ENCODE measurements at places on chromosomes 4 and X.

- no peak for DNase-seq
These were observed 67.1 kb upstream of the HGFAC start for GRCh38 chr4:3374667-3375066.

DNA sequence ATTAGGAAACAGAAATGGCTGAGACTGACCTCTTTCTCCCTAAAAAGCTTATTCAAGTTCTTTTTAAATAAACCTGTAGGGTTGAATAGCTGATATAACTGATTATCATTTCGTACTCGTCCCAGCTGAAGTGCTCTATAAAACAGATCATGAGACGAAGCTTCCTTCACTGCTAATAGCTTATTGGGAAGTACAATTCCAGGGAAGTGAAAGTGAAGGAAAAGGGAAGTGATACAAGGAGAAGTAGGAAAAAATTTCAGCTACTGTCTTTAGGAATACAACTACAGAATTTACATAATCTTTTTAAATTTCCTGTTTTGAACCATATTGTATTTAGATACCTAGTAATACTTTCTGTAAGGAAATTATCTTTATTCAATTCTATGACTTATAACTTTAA is 103.0 kb downstream of the SNCA start:
- DNase-seq = no peak

DNA sequence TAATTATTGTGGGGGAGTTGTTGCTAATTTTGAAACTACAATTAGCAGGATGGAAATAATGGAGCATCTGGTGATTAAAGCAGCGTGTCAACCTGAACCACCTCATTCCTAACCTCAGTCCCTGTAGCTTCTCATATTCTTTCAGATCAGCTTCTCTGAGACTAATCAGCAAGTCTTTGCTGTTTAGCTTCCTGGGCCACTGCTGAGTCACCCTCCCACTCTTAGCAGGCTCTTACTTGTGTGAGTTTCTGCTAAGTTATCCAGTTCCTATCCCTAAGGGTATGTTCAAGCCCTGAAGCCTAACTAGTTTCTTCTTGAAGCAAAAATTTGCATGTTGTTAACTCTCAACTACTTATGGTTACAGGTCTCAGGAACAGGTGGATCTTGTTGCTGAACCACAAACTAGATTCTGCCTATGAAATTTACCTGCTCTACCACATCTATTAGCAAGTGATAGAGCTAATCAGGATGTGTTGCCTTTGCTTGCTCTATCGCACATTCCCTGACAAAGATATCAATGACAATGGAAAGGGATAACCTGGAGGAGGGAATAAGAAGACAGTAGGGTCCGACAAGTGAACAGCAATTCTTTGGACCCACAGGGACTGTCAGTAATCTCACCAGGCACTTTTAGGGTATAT is 134.2 kb downstream of the EIF4E start:
- DNase-seq = no peak

DNA sequence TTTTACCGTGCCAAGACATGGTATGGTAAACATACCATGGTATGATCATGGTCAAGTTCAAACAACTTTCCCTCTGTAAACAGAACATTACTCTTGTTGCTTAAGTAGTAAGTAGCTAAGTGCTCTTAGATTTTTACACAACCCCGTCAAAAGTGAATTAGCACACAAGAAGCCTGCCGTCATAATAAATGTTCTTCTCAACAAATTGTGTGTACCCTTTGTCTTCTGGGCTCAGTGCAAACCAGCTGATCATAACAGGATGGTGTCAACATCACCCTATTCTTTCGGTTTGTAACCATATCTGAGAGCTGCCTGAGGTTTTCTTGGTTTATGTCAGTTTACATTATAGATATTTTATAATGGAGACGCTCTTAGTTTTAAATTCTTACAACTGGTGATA is 28.8 kb downstream of the MSL3 start:
- DNase-seq = no peak

- no peak for DNase-seq
These were observed 25.8 kb downstream of the USP9X start for GRCh38 chrX:41110801-41111625.

DNA sequence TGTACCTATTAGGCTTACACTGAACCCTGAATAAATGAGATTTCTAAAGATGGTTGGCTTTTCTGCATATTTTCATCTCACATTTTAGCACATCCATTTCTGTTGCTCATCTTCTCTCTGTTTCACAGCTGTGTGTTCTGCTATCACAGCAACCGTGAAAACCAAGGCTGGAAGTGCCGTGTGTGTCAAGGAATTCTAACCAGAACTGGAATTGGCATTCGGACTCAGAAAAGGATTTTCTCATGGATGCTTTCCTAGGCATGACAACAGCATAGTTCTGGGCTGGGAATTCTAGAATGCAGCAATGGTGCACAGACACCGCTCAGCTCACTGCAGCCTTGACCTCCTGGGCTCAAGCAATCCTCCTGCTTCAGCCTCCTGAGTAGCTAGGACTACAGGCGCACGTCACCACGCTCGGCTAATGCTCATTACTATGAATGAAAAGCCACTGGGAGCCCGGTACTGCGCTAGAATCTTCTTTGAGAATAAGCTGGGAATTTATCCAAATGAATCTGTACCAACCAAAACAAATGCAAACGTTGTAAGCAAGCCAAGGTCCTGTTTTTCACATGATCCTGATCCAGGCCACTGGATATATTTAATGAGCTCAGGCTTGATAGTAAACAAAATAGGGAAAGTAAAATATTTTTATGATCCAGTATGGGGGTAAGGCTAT is 105.2 kb downstream of the RBM47 start:
- DNase-seq = peak; percentile 49

GRCh38 chr4:8646296-8647093 is 53.9 kb downstream of the CPZ start:
- no peak for DNase-seq

GRCh38 chrX:78106651-78106986 is 2.6 kb downstream of the PGK1 start:
- no peak for DNase-seq

- DNase-seq = no peak
These were observed 72.7 kb upstream of the BOD1L1 start for GRCh38 chr4:13700021-13700857.

DNA sequence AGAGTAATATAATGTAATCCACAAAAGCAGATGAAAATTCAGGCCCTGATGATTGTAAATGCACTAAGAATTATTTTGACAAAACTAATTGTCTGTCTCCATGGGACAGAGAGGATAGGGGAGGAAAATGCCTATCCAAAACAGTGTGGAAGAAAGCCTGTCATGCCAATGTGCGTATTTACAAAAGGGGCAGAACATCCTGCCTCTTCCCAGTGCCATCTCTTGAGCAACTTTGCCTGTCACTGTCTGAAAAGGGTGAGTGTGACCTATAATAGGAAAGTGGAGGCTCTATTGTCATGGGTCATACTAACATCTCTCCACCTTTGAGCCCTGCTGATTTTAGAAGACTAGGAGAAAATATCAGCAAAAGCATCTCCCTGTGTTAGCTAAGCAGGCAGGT is 264.1 kb downstream of the UNC5C start:
- no peak for DNase-seq

DNA sequence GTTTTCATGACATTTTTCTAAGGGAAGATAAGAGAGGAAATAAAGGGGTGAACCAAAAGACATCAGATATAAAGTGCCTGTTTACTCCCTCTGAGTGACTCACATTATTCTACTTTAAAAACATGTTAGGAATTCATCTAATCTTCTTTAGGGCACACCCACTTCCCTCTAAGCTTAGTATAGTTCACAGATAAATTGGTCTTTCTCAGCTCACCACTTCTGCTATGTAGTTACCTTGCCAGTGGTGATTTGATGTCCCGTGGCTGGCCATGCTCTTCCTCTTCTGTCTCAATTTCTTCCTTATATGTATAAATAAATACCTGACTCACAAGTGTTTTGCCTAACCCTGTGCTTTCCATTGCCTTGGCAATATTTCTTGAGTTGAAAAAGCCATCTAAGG is 96.8 kb downstream of the PDLIM5 start:
- no peak for DNase-seq

DNA sequence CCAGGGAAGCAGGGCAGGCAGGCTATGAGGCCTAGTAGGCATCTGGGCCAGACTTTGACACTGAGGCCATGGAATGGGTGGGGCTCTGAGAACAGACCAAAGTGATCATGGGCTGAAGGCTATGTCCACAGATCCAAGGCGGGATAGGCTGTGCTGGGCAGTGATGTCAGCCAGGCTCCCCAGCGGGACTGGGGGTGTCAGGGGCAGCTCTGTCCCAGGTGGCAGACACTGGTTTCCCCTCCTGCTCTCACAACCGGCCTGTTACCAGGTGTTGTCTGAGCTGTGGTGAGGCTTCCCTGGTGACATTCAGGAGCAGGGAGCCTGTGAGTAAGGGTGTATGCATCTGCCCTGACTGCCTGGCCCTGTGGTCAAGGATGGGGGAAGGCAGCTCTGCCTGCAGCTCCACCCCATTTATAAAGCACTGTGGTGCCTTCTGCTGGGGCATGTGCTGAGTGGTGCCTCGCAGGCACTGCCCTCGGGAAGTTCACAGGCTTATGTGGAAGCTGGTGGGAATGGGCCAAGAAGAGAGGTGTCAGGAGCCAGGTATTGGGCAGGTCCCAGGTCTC is 2.9 kb downstream of the IL9R start:
- no peak for DNase-seq

DNA sequence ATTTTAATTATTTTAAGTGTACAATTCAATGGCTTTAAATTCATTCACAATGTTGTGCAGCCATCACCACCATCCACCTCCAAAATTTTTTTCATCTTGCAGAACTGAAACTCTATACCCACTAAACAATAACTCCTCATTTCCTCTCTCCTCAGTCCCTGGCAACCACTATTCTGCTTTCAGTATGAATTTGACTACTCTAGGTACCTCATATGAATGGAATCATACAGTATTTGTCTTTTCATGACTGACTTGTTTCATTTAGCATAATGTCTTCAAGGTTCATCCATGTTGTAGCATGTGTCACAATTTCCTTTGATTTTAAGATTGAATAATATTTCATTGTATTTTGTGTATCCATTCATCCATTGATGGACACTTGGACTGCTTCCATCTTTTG is 46.9 kb downstream of the KIF4A start:
- DNase-seq = no peak

- DNase-seq = no peak
These were observed 562.7 kb downstream of the PPARGC1A start for GRCh38 chr4:23327120-23327519.

GRCh38 chr4:183550345-183551093 is 45.7 kb downstream of the ING2 start:
- no peak for DNase-seq

DNA sequence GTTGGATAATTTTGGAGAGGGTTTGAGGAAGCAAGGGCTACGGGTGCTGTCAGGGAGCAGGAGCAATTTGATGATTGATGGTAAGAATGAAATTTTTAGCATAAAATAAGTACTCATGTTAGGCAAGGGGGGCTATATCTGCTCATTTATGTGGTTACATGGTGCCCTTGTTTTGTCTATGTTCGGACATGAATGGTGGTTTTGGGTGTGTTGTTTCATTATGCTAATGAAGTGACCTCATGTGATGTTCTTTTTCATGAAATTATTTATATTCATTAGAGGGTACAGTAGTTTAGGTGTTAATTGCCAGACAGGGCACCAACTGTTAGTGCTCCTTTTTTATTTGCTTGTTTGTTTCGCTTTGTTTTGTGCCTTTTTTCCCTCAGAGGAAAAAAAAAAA is 29.3 kb downstream of the CEP44 start:
- no peak for DNase-seq

DNA sequence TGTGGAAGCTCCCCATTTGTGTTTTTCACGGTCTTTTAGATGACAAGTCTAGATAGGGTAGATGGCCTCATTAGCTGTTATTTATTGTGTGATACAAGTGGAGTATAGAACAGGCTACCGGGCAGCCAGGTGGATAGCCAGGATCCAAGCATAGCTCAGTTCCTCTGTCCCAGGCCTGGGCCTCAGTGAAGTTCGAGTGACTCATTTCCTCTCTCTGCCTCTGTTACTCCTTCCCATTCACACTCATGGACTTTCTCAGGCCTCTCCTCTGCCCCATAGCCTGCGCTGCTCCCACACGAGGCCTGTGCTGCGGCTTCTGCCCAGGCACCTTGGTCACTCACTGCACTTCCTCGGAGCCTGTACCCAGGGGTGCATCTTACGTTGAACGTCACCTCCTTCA is 54.5 kb downstream of the TENM3 start:
- DNase-seq = no peak

GRCh38 chr4:139934708-139935195 is 219.2 kb downstream of the MAML3 start:
- DNase-seq = peak; percentile 35

DNA sequence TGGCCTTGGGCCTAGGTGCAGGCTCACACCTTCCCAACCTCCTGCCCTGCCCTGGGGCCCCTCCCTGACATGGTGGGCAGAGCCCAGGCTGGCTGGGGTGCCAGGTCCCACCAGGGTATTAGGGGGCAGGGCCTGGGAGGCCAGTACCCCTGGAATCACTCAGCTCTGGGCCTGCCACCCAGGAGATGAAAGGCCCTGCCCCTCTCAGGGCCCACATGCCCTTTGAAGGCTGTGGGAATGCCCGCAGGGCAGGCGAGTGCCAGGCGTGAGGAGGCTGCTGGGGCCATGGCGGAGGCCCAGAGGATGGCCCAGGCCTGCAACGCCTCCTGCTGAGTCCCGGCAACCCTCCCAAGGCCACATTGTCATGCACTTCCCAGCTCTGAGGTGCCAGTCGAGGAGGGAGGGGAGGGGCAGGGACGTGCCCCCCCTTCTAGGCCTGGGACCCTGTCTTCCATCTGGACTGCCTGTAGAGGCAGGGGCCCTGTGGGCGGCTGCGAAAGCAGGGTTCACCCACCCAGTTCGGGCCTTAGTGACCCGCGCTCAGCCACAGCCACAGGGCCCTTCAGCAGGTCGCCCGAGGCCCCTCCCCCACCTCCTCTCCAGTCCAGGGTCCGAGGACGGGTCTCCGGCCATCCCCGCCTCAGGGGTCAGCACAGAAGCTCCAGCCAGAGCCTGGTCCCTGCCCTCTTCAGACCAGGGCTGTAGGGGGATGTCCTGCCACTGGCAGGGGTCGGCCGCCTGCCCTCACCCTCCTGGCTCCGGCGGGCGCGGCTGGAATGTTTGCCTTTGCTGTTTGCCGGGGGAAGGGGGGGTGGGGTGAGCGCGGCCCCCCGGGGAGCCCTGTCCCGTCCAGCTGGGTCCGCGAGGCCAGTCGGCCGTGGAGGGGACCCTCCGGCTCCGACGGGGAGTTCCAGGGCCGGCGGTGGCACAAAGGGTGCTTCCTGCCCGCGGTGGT is 26.7 kb upstream of the FGFR3 start:
- DNase-seq = no peak

GRCh38 chr4:111013846-111014245 is 391.0 kb upstream of the PITX2 start:
- DNase-seq = no peak

- no peak for DNase-seq
These were observed 151.2 kb downstream of the DTHD1 start for GRCh38 chr4:36432586-36432985.

- DNase-seq = no peak
These were observed 79.1 kb downstream of the NPFFR2 start for GRCh38 chr4:72110886-72111285.
